ENCODE measurements at places on chromosomes 11 and 22. TPM values are rescaled to one million over a fixed set of nuclear protein-coding genes. Genes with fewer than 3 reads are reported as not detected.
A peak's percentile ranks its signal among the peaks of the same experiment; 100 is the strongest.

DNA sequence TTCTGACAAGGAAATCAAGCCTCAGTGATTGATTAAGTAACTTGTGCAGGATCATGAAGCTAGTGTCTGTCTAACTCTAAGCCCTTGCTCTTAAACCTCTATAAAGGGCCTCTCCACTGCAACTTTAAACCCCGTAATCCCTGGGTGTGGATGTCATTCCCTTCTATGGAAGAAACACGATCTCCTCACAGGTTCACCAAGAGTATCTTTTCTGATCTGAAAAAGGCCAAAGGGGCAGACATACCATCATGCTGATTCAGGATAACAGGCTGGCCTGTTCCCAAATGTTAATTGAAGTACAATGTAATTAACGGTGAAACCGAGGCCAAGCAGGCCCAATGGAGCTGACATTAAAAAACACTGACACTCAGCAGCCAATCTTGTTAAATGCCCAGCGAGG lies 17.1 kb downstream of the TTC12 start:
- H3K27me3 ChIP-seq, result no peaks in the 10 kb centered on the region
- H3K27ac ChIP-seq, result peak overlapping the region; percentile 29
- H3K36me3 ChIP-seq, result no peaks in the 10 kb centered on the region
- DNase-seq, result no peak
- H3K4me3 ChIP-seq, result no peak overlapping the region

DNA sequence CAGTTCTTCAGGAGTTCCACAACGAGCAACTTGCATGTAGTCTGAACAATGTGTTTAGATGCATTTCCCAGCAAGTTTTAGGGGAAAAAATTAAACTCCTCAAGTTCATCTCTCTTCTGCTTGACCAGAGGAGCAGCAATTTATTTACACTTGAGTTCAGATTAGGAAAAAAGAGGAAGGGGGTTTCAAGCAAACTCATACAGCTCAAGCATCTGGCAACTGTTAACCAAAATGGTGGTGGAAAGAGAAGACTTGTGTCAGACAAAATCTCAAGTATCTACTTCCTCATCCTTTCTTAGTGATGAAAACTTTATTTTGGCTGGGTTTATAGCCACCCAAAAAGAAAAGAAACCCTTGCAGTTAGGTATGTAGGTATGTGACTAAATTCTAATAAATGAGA lies 29.1 kb upstream of the PICALM start:
- H3K4me1 ChIP-seq, result no peaks in the 10 kb centered on the region
- no peak overlapping the region for H3K27ac ChIP-seq
- H3K27me3 ChIP-seq, result no peaks in the 10 kb centered on the region
- H3K4me3 ChIP-seq, result no peak overlapping the region
- no peaks in the 10 kb centered on the region for H3K36me3 ChIP-seq

Gene FUT4
- 13.9 TPM for total RNA-seq

DNA sequence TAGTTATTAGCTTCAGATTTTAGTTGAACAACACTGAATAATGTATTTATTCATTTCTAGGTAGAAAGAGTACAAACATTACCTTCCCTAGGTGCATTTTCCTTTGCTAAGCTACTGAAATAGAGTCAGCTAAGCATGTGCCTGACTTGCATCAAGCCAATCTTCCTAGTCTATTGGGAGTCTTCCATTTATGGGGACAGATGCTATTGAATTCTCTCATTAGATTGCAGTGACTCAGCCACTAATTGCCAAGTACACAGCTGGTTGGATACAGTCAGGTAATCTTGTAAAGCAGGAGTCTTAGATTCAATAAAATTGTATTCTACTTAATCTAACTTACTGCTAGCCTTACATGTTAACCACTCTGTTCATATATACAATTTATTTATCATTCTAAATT lies 55.2 kb upstream of the RPS13 start:
- H3K27me3 ChIP-seq, result no peaks in the 10 kb centered on the region
- H3K27ac ChIP-seq, result no peak overlapping the region
- H3K4me1 ChIP-seq, result no peaks in the 10 kb centered on the region
- no peaks in the 10 kb centered on the region for H3K36me3 ChIP-seq
- DNase-seq, result no peak

DNA sequence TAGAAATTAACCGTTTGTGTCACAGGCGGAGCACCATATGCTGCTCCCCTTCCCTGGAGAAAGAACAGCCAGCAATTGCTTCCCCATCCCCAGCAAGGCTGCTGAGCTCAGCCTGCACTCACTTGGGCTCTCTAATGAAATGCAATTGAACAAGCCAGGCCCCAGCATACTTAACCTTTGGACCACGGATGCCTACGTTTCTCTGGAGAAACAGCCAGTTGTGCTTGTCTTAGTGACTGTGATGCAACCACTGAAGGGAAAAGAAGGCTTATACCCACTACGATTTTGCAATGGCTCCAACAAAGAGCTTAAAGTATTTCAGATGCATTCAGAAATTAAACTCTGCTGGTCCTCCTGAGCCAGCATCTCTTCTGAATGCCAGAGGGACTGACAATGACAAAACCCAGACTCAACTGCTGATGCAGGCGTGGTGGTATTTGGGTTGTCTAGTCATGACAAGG lies 51.3 kb upstream of the SESN3 start:
- no peaks in the 10 kb centered on the region for H3K27me3 ChIP-seq
- H3K4me3 ChIP-seq, result no peak overlapping the region
- peak; percentile 84 for DNase-seq
- no peaks in the 10 kb centered on the region for H3K36me3 ChIP-seq
- peaks cover 24% of the 10 kb centered on the region for H3K4me1 ChIP-seq

Gene POLR2F
- total RNA-seq, result 74.3 TPM

GRCh38 chr11:17391493-17392355 lies 3.3 kb upstream of the KCNJ11 start:
- no peak overlapping the region for H3K27ac ChIP-seq
- no peak for DNase-seq
- no peak overlapping the region for H3K4me3 ChIP-seq
- H3K27me3 ChIP-seq, result no peaks in the 10 kb centered on the region
- no peaks in the 10 kb centered on the region for H3K4me1 ChIP-seq

Gene ARHGAP8
- 24.0 TPM for total RNA-seq

DNA sequence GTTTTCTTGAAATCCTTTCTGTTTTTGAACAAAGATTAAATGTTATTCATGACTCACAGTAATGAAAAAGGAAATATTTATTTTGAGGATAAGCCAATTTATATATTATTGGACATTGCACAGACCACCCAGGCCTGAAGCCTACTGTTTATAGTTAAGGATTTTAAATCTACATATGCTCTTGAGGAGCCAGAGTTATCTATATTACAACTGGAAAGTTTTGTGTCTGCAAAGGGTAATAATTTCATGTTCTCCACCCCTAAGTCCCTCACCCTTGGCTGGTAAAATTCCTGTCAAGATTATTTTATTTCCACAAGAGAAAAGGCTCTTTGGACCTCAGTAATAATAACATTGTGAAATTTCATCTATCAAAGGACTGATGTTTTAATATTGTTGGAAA lies 228.2 kb downstream of the TMEM135 start:
- no peaks in the 10 kb centered on the region for H3K27me3 ChIP-seq
- DNase-seq, result no peak
- no peak overlapping the region for H3K4me3 ChIP-seq
- peaks cover 6% of the 10 kb centered on the region for H3K4me1 ChIP-seq
- H3K27ac ChIP-seq, result no peak overlapping the region
- no peaks in the 10 kb centered on the region for H3K36me3 ChIP-seq

DNA sequence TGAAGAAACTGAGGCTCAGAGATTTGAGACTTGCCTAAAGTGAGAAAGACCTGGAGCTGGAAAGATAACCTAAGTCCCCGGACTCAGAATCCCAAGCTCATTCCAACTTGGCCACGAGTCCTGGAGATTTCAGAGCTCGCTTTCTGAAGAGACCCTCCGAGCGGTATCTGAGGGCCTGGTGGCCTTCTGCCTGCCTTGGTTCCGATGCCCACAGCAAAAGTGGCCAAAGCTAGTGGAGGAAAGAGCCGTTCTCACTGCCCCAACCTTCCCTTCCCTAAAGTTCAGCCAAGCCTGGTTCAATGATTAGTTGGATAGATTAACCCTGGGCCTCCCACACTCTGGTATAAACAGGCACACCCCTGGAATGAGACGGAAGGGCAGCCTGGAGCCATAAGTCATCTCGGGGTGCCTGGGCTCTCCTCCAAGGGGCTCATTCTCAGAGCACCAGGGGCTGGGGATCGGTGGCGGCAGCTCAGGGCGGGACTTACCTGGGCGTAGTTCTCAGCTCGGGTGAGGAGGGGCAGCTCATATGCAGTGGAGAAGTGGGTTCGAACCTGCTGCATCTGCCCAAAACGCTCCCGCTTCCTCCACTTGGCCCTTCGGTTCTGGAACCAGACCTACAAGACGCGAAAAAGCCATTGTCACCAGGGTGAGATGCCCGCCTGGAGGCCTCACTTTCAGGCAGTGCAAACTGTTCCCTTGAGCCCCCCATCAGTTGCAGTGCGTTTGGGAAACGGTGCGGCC lies 42.8 kb downstream of the ALX4 start:
- no peak overlapping the region for H3K27ac ChIP-seq
- no peak for DNase-seq
- H3K27me3 ChIP-seq, result no peaks in the 10 kb centered on the region

DNA sequence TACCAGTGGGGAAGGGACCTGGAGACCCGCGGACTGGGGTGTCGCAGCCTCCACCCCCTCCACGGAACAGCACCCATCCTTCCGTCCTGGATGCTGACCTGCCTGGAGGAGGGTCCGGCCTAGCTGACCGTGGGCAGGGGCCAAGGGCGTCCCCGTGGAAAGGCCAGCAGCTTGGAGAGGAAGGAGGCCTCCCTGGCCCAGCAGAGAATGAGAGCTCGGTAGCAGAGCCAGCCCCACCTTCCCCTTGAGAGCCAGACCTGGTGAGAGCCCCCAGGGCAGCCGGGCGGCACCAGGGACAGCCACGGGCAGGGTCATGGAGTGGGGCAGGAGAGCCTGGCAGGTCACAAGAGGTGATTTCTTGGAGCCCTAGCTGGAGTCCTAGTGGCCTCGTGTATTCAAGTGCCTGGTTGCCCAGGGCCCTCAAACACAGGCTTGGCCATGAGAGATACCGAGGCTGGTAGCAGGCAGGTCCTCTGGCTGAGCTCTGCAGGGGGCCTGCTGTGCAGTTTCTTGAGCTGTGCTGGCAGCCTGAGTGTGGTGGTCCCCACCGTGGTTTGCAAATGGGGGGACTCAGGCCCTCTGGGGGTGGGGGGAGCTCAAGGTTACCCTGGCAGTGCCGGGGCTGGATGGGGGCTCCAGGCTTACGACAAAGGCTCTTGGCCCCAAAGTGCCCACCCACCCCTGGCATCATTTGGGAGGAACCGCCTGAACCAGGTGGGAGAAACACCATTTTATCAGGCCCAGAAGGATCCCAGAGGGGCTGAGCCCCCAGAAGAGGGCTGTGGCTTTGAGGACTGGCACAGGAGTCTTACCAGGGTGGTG lies 7.6 kb downstream of the TSPAN32 start:
- peaks cover 24% of the 10 kb centered on the region for H3K4me1 ChIP-seq
- H3K4me3 ChIP-seq, result no peak overlapping the region
- no peak for DNase-seq
- H3K27ac ChIP-seq, result no peak overlapping the region
- H3K36me3 ChIP-seq, result no peaks in the 10 kb centered on the region
- no peaks in the 10 kb centered on the region for H3K27me3 ChIP-seq

DNA sequence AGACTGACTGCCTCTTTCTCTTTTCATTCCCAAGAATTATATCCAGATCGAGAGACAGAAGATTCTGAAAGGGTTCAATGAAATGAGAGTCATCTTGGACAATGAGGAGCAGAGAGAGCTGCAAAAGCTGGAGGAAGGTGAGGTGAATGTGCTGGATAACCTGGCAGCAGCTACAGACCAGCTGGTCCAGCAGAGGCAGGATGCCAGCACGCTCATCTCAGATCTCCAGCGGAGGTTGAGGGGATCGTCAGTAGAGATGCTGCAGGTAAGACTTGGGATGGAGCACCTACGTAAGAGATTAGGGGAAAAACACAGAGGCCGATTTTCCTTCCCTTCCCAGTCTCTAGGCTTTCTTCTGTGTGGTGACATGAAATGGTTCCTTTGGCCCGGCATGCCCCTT lies 8.7 kb downstream of the TRIM22 start:
- H3K36me3 ChIP-seq, result no peaks in the 10 kb centered on the region
- DNase-seq, result no peak
- no peak overlapping the region for H3K4me3 ChIP-seq
- H3K27me3 ChIP-seq, result no peaks in the 10 kb centered on the region

Gene CHRNA10
- total RNA-seq, result not detected

- H3K4me3 ChIP-seq, result no peak overlapping the region
- H3K27ac ChIP-seq, result peak overlapping the region; percentile 98
- no peaks in the 10 kb centered on the region for H3K36me3 ChIP-seq
- no peaks in the 10 kb centered on the region for H3K27me3 ChIP-seq
- H3K4me1 ChIP-seq, result peaks cover 28% of the 10 kb centered on the region
These were observed 22.0 kb downstream of the JAML start for GRCh38 chr11:118202599-118203422.

DNA sequence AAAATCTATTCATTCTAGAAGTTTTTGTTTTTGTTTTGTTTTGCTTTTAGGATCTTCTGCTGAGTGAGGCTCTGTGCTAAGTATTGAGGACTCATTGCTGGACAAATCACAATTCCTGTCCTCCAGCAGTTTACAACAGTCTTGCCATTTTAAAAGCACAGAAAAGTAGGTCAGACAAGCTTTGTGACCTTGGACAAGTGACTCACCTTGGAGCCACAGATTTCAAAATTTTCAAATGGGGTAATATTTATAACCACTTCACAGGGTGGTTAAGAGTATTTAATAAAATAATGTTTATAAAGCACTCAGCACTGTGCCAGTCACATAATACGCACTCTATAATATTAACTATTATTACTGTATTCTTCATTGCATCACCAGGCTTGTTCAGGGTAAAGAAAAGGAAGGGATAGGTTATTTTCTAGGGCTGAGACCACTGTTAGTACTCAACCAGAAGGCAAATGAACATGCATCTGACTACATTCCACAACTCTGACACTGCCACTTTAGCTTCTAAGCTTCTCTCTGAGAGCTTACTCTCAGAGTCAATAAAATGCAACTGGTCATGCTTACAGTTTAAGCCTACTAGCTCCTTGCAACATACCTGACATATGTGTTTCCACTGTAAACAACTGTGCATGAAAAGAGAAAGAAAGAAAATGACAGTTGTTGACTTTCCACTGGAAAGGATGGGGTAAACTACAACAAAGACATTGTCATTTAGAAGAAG lies 63.2 kb upstream of the FIBIN start:
- H3K27ac ChIP-seq, result peak overlapping the region; percentile 24
- H3K4me3 ChIP-seq, result no peak overlapping the region
- H3K36me3 ChIP-seq, result no peaks in the 10 kb centered on the region
- H3K4me1 ChIP-seq, result no peaks in the 10 kb centered on the region
- H3K27me3 ChIP-seq, result no peaks in the 10 kb centered on the region

Gene CRACR2B
- total RNA-seq, result 10.2 TPM
